ENCODE measurements at places on chromosomes 4 and X.

DNA sequence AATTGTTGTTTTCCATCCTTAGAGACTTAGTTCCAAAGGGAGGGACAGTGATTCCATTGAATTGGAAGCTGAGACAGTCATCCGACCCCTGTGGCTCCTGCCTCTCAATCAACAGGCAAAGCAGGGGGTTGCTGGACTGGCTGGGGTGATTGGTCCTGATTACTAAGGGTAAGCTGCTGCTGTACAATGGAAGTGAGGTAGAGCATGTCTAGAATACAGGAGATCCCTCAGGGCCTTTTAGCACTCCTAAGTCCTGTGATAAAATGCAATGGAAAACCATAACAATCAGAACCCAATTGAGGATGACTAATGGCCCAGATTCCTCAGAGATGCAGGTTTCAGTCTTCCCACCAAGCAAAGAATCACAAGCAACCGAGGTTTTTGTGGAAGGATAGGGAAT lies 127.6 kb downstream of the AASDH start:
- DNase-seq = no peak

- no peak for DNase-seq
Measured at GRCh38 chr4:74056858-74057562, 18.5 kb upstream of the CXCL3 start.

DNA sequence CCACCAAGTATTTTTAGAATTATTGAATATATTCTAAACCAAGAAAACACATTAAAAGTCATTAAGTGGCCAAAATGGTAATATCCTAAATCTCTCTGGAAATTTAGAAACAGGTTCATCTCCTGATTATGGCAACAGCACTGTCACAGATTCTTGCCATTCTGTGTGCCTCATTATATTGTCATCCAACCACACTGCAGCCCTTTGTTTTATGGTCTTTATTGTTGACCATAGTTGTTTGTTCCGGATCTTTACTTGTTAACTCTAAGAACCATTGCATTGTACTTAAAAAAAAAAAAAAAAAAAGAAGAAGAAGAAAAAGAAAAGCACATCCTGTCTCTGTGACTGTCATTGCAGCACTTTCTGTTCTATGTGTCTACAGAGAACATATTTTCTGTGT lies 822.1 kb upstream of the ADGRL3 start:
- no peak for DNase-seq

DNA sequence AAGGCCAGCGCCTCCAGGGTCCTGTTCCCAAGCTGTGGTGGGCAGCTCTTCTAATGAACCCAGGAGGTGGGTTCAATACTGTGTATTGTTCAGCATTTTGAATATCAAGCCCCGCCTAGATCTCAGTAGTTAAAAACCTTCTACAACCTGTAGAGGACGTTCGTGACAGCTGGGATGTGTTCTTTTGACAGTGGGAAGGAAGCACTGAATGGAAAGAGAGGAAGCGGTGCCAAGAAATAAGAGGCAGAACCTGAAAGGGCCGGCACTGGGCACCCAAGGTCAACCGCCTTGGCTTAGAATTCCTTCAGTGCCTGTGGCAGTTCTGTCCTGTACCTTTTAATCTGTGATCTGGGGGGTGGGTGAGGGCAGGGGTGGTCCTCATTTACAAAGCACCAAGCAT lies 73.1 kb downstream of the CC2D2A start:
- no peak for DNase-seq

- no peak for DNase-seq
Measured at GRCh38 chr4:8613421-8614364, 21.1 kb downstream of the CPZ start.

DNA sequence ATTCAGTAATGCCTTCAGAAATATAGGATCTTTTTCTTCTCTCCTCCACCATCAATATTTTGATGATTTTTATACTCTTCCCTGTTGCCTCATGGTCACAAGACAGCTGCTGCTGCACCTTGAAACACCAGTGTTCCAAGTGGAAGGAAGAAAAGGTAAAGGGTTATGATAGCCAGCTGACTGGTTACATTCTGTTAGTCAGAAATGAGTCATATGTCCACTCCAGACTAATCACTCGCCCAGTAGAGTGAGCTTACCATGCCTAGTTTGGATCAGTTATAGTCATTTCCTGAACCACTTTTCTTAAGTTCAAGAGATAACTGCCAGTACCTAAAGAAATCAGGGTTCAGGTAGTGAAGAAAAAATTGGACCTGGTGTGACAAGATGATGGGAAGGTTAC lies 532.3 kb upstream of the SMIM31 start:
- no peak for DNase-seq

GRCh38 chr4:78002260-78002659 lies 54.9 kb upstream of the FRAS1 start:
- no peak for DNase-seq

GRCh38 chr4:77044461-77045150 lies 31.2 kb downstream of the CCNI start:
- DNase-seq = no peak

- DNase-seq = no peak
Measured at GRCh38 chr4:138512756-138513155, 270.6 kb upstream of the SLC7A11 start.

- no peak for DNase-seq
Measured at GRCh38 chr4:138975225-138975624, 40.4 kb upstream of the NOCT start.

DNA sequence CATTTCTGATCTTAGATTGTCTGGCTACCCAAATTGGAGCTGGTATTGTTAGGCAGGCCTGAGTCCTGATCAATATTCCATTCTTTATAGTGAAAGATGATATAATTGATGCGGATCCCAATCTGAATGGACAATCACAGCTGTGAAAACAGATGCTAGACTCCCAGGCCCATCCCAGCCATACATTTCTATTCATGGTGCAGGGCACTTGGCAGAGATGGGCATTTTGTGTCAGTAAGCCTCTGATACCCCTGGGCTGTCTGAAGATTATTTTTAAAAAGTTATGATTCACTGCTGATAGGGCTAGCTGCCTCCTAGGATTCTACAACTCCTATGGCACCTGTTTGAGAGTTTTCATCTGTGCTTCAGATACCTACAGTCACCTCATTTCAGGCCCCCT lies 61.2 kb upstream of the TSPAN7 start:
- DNase-seq = no peak

GRCh38 chr4:53734584-53735353 lies 143.5 kb upstream of the LNX1 start:
- no peak for DNase-seq

- DNase-seq = no peak
Measured at GRCh38 chrX:110568441-110568840, 209.8 kb downstream of the RTL9 start.

GRCh38 chr4:148776941-148777340 lies 334.7 kb upstream of the NR3C2 start:
- DNase-seq = no peak

- no peak for DNase-seq
Measured at GRCh38 chr4:158259955-158260575, 49.8 kb downstream of the TMEM144 start.

DNA sequence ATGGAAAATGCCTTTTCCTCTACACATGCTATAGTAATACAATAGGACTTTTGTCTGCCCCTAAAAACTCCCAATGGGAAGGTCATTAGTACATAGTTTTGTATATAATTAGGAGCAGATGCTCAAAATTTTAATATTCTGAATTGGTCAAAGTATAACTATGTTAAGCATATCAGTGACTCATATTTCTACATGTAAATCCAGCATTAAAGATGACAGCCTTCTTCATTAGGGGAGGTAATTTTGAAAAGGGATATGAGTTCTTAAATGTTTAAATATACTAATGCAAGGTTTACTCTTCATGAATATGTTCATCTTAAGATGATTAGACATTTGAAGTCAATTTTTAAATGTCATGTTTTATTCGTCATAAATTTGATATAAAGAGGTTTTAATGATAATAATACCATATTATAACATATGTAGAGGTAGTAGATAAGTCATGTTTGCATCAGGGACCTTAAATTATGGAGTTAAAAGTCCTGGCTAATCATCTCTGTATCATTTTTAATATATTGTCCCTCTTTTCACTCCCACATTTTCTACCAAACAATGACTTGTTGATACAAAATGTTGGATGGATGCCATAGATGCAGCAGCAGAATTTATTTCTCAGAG lies 218.8 kb downstream of the STPG2 start:
- no peak for DNase-seq

DNA sequence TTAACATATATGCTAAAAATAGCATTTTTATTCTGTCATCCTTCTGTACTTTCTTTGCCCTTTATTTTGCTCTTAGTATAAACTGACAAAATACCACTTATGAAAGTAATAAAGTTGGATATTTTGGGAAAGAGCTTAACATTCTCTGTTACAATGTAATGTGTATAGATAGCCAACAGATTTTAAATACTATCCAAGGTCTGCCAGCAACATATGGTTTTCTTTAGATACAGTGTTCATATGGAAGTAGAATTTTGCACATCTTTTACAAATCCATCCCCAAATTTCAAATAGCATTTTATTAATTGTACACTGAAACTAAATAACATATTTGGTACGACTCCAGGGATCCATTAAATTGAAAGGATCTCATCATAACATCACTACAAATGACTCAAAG lies 268.6 kb upstream of the PCDH18 start:
- DNase-seq = no peak

- DNase-seq = no peak
Measured at GRCh38 chr4:186757696-186758355, 34.2 kb upstream of the FAT1 start.

DNA sequence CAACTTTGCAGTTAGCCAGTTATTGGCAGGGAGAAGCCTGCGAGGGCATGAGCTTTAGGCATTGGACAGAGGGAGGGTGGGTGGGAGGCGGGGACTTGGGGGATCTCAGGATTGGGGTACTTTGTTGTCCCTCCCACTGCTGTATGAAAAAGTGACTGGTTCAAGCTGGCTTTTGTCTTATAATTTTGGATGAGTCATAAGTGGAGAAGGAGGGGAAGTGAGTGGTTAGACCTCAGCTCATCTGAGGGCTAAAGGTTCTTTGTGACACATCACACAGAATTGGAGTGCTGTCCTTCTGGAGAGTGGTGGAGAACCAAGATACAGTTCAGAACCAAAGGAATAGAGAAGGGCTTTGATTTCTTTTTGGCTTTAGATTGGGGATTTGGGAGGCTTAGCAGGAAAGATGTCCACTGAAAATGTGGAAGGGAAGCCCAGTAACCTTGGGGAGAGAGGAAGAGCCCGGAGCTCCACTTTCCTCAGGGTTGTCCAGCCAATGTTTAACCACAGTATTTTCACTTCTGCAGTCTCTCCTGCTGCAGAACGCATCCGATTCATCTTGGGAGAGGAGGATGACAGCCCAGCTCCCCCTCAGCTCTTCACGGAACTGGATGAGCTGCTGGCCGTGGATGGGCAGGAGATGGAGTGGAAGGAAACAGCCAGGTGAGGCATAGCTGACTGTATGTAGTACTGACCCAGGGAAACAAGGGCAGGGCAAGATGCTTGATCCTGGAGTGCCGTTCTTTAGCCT lies at the start of gene SLC4A4:
SLC4A4 (plus strand) TSS at position 175 of the 748 bp plus-strand sequence.
- no peak for DNase-seq

DNA sequence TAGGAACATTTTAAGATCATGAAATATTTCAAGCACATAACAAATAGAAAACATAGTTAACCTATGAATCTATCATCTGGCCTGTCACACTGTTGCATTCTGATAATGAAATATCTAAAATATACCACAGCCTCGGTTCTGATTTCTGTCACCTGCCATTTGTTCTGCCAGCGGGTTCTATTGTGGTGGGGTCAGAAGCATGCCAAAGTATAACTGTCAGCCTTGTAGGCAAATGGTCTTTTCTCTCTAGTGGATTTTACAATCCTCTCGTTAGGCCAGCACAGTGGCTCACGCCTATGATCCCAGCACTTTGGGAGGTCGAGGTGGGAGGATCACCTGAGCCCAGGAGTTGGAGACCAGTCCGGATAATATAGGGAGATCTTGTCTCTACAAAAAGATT lies 47.9 kb downstream of the HTRA3 start:
- no peak for DNase-seq

GRCh38 chr4:149785696-149786431 lies 29.8 kb downstream of the IQCM start:
- DNase-seq = no peak

DNA sequence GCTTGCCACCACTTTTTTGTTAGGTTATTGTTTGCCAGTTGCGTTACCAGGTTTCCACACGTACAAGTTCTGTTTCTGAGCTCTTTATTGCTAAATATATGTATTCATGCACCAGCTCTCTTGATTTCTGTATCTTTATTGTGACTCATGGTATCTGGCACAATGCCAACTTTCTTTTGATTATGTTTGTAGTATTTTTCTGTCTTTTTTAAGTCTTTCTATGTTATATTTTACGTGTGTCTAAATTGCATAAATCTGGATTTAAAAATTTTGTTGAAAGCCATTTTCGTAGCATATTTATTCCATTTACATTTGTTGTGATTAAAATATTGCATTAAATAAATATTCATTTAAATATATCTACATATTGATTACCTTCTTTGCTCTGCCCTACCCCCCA lies 73.8 kb downstream of the KDM6A start:
- DNase-seq = no peak

GRCh38 chr4:41360214-41360920 lies 103.6 kb downstream of the UCHL1 start:
- no peak for DNase-seq

GRCh38 chrX:97027384-97027922 lies 143.7 kb downstream of the RPA4 start:
- DNase-seq = no peak

DNA sequence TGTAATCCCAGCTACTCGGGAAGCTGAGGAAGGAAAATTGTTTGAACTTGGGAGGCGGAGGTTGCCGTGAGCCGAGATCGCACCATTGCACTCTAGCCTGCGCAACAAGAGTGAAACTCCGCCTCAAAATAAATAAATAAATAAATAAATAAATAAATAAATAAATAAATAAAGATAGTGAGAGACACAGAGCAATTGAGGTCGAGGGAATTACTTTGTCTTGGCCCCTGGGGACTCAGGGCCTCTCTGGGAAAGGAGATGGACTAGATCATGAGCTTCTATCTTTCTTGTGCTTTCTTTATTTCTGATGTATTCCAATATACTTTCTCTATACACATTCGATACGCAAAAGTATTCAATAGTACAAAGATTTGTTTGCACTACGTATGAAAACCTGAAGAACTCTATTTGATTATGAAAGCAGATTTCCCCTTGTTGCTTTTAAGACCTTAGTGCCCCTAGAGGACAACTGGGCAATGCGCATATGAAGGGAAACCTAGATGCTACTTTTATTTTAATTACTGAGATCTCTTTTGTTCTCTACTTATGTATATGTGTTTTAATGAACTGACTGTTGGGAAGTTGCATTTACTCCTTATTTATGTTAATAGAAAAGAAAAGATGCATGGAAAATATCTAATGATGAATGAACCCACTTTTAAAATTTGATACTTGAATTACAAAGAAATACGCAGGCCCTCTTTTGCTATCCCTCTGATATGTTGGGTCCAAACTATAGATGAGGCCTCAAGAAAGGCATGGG lies 12.8 kb upstream of the ELOVL6 start:
- DNase-seq = no peak

- no peak for DNase-seq
Measured at GRCh38 chr4:82138374-82138773, 235.4 kb downstream of the HNRNPD start.

- DNase-seq = no peak
Measured at GRCh38 chrX:109841869-109842579, 109.0 kb upstream of the ACSL4 start.

GRCh38 chr4:41177016-41177415 lies 37.3 kb downstream of the APBB2 start:
- no peak for DNase-seq

All from activated CD4-positive, alpha-beta T cell treated with anti-CD3 and anti-CD28 coated beads for 24 hours (primary cell).